Inflammatory macrophage (primary cell): ENCODE measurements at places on chromosomes 1 and 21.

GRCh38 chr1:27132147-27132546, 22.8 kb downstream of the SLC9A1 start:
- no peak for DNase-seq

- DNase-seq = peak; percentile 2
These were observed 897 bp downstream of the ZYG11B start for GRCh38 chr1:52727114-52727586.

DNA sequence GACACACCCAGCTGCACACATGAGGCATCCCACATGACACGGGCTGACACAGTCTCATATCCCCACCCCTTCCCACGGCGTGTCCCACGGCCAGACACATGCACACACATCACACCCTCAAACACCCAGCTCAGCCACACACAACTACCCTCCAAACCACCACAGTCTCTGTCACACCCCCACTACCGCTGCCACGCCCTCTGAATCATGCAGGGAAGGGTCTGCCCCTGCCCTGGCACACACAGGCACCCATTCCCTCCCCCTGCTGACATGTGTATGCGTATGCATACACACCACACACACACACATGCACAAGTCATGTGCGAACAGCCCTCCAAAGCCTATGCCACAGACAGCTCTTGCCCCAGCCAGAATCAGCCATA, 22.6 kb downstream of the PODN start:
- no peak for DNase-seq

DNA sequence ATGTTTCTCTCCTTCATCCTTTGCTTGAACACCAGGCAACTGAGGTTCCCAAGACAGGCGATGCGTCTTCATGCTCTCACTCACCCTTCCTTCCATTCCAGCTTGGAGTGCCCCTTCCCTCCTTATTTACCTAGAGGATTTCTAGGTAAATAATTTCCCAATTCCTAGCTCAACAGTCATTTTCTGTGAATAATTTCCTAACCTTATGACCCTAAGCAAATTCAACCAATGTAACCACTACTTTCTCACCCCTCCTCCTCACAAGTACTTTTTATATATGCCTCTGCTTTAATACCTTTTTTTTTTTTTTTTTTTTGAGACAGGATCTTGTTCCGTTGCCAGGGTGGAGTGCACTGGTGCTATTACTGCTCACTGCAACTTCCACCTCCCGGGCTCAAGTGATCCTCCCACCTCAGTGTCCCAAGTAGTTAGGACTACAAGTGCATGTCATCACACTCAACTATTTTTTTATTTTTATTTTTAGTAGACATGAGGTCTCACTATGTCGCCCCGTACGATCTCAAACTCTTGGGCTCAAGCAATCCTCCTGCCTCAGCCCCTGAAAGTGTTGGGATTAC, 86.7 kb downstream of the USP24 start:
- peak; percentile 53 for DNase-seq

DNA sequence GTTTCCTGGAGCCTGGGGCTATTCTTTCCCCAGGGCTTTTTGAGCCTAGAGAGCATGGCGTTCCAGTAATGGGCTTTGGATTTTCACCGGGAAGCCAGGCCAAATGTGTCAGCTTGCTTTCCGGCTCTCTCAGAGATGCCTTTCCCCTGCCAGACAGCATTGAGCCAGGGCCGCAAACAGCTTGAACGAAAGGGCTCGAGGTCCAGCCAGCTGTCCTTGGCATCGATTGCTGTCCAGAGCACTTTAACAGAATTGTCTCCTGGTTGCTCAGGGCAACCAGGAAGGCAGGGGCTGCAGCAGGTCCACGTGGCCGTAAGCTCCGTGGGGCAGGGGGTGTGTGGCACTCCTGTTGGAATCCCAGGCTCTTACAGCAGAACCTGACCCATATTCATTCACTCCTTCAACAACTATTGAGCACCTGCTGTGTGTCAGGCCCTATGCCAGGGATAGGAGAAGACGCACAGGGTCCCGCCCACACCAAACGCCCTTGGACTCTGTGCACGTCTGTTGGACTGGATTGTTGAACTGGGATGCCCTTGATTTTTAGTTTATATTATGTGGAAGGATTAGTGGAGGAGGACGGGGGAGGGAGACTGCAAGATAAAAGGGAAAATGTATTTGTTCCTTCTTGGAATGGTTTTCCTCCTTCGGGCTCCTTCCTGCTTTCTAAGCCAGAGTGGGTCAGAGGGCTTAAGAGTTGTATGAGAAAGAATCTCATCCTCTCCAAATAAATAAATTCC, 38.7 kb upstream of the EFHD2 start:
- DNase-seq = no peak

DNA sequence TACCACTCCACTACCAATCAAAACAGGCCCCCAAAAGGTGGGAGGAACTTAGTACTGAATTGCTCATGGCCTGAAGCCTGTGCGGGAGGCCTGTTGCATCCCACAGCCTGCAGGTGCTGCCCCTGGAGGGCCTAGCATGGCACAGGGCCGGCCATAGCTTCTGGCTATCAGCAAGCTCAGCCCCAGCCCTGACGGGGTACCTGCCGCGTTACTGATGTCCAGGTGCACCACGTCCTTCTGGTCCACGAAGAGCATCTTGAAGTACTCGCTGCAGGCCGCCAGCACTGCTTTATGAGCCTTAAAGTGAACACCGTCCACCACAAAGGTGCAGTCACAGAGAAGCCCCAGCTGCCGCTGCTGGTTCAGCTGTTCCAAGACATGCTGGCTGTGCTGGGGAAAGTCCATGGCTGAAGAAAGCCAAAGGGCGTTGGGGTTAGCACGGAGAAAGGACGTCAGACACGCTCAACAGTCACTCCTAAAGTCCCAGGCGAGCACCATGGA, 27.8 kb downstream of the ZBTB17 start:
- DNase-seq = no peak

DNA sequence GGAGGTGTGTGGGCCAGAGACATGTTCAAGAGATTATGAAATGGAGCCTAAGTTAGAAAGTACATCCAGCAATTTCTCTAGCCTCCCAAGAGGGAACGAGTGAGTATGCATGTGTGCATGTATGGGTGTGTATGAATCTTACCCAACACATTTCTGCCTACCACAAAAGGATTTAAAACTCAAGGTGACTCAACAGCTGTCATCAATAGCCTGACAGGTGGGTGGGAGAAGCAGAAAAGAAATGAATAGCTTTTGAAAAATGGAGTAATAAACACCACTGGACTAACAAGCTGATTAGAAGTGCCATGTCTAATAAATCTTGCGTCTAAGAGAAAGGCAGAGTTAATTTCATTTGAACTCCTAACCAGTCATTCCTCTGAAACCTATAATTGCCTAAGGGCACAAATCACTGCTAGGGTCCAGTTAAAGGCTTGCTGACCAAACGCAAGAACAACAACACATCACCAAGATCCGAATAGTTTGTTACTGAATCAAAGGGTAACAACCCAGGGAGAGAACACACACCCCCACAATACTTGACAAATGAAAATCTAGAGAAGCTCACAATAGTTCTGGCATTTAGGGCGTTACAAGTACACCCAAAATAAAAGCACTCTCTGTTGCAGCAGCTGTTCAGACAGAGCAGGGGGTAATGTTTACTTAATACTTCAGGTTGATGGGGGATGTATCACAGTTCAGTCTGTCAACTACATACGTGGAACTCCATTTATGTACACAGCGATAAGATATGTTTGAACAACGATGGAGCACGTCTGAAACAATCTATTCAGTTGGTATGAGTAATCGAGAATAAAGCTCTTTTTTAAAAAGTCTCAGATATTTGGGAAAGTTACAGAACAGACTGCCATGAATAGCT, 1.4 kb downstream of the KIAA0319L start:
- no peak for DNase-seq

DNA sequence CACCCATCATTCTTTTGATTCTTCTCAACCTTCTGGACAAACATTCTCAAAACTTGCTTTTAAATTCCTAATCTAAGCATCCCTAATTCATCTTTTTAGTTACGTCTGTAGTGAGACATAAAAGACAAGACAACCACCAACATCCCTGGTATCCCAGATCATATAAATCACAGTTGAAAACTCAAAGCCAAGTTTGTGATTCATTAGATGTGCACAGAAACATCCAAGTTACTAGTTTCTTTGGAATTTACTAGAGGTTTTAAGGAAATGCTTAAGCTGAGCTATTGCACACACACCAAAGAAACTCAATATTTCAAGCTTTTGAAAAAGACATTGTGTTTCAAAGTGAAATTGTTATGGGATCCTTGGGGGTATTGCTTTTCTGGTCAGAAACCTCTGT, 47.6 kb downstream of the ATP6V1G3 start:
- DNase-seq = no peak

DNA sequence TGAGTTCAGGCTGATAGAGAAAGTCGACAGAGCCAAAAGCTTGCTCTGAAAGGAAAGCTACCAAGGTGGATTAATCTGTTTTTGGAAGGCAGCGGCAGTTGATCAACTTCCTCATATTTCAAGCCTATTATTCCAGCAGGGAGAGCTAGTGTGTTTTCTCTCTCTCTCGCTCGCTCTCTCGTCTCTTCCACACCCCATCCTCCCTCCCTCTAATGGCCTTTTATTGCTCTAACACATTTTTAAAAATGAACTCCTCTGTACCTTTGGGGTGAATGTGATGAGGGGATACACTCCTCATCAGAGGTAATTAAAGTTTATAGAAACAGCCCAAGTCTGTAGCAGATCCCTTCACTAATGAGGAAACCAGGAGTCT, 126.4 kb downstream of the CLIC6 start:
- no peak for DNase-seq

DNA sequence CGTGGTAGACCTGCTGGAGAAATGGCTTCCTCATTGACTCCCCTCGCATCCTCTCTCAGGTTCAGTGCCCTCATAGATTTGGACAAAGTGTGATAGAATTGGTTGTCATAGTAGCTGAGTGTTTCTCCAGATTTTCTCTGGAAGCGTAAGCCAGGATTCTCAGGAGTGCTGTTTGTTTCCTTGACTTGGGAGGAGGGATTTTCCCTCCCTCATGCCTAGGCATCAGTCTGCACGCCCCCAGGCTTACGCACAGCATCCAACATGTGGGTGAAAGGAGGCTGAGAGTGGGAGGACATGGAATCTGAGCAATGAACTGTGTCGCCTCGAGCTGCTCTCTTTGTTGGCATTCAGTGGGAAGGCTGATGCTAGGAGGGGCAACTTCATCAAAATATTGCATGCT, 503.5 kb downstream of the LTN1 start:
- DNase-seq = no peak

DNA sequence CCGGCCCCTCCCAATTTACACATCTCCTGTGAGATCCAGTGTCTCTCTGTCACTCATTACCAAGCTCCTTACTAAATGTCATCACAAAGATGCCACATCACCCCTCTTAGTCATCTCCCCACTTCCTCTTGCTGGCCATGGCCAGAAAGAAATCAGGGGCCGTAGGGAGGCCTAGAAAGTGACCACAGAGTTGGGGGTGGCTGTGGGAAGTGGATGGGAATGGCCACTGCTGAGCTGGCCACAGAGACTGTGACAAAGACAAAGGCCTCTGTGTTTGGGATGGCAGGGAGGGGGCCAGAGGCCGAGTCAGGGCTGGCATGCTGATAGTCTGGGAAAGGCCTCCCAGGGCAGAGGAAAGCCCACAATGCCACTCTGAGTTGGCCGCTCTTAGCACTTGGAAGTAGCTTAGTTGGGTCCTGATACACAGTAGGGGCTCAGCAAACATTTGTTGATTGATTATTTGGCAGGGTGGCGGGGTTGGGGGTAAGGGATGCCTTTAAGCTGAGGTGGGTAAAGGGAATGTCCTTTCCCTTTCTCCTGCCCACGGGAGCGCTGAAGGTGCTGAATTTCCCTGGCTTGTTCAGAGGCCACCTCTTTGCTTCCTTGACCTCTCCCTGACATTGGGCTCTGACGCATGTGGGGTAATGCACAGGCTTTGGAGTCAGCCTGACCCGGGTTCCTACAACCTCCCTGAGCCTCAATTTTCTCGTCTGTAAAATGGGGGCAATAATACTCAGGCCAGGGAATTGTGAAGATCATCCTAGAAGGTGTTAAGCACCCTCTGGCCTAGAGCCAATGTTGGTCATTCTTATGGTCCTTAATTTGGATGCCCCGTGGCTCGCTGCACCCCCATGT, 13.2 kb downstream of the NAV1 start:
- DNase-seq = peak; percentile 93

- DNase-seq = no peak
These were observed 660 bp downstream of the PGBD5 start for GRCh38 chr1:230425252-230426091.

DNA sequence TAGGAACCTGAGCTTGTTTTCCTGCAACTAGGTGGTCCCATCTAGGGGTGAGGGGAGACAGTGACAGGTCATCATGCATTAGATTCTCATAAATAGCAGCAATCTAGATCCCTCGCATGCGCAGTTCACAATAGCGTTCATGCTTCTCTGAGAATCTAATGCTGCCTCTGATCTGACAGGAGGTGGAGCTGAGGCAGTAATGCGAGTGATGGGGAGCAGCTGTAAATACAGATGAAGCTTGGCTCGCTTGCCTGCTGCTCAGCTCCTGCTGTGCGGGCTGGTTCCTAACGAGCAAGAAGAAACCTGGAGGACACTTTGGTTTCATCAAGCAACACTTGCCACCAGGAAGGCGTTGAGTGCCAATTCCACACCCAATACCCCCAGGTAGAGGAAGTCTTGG, 95.1 kb upstream of the OLIG2 start:
- no peak for DNase-seq

DNA sequence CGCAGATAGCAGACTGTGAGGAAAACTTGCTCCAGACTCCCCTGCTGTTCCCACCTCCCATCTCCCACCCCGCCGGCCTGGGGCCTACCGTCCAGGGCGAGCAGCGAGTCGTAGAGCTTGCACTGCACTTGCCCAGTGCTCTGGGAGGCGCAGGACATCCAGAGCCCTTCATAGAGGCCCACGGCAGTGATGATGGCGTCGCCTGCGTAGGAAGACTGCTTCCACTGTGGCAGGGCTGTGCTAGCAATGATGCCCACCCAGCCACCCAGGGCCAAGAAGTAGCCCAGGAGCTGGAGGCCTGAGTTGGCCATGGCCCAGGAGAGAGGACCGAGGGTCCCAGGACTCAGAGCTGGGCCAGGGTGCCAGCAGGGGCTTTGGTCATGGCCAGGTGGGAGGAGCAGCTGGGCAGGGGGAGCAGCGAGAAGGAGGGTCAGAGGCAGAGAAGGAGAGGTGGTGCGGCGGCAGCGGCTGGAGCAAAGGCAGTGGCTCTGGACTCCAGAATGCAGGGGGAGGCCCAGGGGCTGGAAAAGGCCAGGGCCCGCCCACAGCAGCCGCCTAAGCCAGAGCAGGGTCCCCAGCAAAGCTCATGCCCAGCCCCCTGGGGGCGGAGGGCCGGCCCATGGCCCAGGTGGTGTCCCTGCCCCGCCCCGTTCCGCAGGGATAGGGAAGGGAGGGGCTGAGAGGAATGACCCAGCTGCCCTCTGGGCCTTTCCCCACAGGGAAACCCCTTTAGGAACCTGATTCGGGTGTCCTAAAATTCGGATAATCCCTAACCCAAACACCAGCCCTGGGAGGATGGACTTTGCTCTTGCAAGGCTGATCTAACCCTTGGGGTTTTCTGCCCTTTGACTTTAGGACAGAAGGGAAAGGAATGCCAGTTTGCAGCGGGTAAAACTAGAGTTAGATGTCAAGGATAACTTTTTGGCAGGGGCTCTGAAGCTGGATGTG, at the start of gene CLDN19:
CLDN19 (minus strand) TSS at position 484 of the 948 bp plus-strand sequence; CDS start at position 311, 173 bp downstream.
- no peak for DNase-seq

- DNase-seq = peak; percentile 25
These were observed 11.8 kb upstream of the ALG14 start for GRCh38 chr1:95084317-95085176.
